ENCODE measurements at places on chromosomes 2 and 18. TPM values are rescaled to one million over a fixed set of nuclear protein-coding genes. Genes with fewer than 3 reads are reported as not detected.
A peak's percentile ranks its signal among the peaks of the same experiment; 100 is the strongest.

Gene MPHOSPH10
- 33.3 TPM for total RNA-seq

Gene ITGB6
- total RNA-seq = 0.21 TPM

Gene ABCB11
- not detected for total RNA-seq

Gene OSBPL6
- 5.2 TPM for total RNA-seq

Gene YES1
- 44.3 TPM for total RNA-seq

Gene PLA2R1
- total RNA-seq = 5.8 TPM

Gene ADRA2B
- total RNA-seq = not detected

Gene HK2
- total RNA-seq = 28.5 TPM

Gene INHBB
- total RNA-seq = 0.47 TPM

GRCh38 chr2:190695739-190696138 is 46.9 kb downstream of the NAB1 start:
- no peak for DNase-seq

DNA sequence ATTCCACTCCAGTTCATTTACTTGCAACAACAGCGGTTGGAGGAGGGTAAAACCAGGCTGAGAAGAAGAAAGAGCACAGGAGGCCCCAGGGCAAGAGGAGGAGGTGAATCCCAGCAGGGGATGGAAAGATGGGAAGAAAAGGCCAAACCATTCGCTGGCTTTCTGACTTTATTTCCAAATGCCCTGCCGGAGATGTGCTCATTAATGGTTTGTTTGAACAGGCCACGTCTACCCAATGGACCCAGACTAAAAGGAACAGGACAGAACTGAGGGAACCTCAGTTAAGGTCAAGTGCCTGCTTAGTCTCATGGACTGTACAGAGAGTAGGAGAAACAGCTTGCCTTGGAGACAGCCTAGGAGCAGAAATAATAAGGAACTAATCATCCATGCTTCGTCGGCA is 121.6 kb upstream of the NDUFV2 start:
- no peak for DNase-seq

DNA sequence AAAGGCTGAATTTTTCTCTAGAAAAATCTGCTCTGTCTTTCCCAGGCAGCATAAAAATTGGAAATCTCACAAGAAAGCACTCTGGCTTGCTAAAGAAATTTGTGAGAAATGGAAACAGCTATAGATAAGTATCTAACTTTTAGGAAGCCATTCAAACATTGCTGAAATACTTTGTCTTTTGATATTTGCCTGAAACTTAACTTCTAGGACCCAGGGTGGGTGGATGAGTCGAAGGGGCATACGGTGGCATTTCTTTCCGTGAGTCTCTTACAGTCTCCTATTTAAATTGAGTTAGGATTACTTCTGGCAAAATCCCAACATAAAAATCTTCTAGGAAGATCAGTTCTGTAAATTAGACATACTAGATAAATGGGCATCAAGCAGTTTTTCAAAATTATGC is 532 bp upstream of the COL3A1 start:
- no peak for DNase-seq

DNA sequence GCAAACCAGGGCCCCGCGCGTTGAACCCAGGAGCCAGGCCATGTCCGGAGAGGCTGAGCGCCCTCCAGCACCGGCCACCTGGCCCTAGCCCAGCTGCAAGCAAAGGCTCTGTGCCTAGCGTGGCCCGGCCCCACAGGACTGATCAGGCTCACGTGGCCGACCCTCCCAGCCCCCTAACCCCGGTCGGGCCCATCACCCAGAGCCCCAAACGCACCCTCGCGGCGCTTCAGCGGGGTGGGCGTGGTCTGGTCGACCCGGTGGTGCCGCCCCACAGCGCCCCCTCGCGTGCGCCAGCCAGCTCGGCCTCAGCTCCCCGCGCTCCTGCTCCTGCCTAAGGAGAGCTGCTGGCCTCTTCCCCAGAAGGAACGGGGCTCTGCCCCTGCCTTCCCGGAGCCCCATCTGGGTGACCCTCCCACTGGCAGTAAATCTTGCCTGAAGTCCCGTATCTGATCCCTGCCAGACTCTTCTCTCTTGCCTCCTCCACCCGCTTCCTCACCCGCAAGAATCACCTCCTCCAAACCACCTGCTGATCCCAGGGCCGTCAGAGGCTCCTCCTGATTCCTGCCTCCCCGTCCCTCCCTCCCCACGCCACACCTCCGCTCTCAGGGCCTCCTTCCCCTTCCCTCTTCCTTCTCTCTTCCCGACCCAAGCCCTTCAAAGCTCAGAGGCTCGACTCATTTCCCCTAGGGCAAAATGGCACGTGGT is 12.3 kb upstream of the TEX51 start:
- peak; percentile 20 for DNase-seq

DNA sequence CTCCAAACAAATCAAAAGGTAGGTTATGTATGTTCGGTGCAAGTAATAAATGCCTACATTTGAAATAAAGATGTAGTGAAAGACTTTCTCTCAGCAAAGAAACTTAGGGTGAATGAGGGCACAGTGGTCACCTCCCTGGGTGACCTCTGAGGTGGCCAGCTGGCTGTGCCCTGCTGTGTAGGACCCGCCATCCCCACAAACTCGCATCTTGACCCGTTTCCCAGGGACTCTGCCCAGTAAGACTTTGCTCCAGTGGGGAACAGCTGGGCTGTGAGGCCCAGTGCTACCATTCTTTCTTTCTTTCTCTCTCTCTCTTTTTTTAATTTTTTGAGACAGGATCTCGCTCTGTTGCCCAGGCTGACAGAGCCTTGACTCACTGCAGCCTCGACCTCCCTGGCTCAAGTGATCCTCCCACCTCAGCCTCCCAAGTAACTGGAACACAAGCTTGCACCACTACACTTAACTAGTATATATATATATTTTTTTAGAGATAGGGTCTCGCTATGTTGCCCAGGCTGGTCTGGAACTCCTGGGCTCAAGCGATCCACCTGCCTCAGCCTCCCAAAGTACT is 8.2 kb upstream of the GAREM2 start:
- DNase-seq = no peak

DNA sequence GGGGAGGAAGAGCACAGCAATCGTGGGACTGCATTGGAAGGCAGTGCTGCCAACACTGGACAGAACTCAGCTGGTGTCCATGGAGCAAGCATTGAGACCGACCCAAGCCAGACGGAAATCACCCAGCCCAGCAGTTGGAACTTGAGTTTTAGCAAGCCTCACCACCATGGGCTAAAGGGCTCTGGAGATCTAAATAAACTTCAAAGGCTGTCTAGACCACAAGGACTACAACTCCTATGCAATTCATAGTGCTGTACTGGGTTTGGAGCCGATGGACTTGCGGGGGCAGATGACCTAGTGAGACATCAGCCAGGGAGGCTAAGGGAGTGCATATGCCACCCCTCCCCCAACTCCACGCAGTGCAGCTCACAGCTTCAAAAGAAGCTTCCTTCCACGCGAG is 243.6 kb upstream of the SLC39A10 start:
- no peak for DNase-seq

DNA sequence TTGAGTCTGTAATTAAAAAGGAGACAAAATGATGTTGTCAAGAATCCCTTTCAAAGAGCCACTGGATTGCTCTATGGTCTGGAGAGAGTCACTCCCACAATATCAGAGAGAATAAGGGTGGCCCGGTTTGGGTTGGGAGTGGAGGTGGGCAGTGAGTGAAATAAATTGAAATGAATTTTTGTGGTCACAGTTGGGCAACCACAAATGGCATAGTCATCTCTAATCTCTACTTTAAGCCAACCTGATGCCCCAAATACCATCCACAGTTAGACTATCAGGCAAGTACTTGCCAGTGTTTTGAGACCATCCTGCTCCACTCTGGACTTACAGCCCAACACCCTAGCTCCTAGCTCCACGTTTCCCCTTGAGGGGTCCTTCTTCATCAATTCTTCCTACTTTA is 559.7 kb downstream of the BCL11A start:
- no peak for DNase-seq

DNA sequence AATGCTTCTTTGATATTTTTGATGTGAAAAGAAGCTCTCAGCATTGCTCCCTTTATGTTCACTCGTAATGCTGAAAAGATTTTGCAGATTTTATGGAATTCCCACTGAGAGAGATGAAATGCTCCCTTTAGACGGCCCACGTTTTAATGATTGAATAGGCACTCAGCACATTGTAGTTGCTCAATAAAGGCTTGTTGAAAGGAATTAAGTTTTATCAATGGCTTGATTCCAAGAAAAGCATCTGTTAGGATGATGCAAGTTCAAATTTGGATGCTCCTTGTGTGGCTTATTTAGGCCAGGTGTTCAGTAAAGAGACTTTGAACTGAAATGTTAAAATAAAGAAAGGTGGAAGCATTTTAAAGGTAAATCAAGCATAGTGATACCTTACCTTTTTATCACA is 725.1 kb downstream of the EPHA4 start:
- no peak for DNase-seq

- DNase-seq = no peak
Measured at GRCh38 chr2:49270091-49270490, 115.8 kb upstream of the FSHR start.

DNA sequence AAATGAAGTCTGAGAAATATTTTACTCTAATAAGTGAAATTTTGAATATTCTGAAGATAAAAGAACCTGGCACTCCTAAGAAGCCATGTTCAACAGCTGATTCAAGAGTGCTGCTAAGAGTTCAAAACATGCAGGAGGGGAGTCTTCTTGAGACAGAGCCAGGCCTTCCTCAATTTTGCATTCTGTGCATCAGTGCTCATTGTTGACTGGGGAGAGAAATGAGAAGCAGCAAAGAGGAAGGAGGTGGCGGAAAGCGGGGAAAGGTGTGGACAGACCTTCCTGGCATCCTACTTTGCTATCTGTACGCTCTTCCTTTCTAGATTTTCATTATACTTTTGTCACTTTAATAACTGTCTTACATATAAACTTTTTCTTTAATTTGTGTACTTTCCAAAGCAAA is 29.7 kb upstream of the TXNDC2 start:
- no peak for DNase-seq

DNA sequence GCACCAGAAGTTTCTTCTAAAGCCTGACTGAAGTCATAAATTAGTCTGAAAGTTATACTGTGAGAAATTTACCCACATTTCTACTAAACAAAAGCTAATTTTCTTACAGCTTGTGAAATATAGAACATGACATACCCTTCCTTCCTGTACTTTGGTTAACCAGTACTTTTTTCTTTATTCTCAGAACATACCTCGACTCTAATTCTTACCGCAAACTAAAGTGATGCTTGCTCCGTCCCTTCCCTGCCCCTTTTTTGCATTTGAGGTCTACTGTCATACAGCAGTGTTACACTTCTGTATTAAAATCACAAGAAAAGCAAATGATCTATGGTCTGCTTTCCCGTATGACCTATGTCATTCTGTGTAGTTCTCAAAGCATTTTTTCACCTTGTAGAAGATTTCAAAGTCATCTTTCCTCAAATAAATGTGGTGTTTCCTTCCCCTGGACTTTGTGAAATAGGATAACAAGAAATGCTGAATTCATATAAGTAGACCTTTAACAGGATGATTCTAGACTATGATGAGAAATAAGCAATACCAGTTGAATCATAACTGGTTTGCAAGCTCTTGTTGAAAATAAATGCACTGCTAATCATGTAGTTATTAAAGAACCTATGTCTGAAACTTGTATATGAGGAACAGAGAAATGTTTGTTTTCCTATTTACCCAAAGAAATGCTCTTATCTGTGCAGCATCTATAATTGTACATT is 30.4 kb downstream of the CYTIP start:
- DNase-seq = no peak

DNA sequence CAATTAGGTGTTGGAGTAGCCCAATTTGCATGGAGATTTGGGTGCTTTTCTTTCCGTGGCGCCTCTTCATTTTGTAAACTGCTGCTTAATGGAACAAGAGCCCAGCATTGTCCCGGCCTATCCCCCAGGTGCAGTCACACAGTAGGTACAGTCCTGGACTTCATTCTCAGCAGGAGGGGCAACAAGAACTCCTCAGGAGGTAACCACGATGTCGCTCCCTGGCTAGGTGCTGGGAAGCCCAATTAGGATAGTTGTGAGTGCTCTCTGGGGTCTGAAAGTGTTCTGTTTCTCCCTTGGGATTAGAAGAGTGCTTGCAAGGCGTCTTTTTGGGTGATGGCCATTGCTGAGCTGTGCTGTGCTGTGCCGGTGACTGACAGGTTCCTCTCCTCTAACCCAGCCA is 53.8 kb downstream of the CABLES1 start:
- no peak for DNase-seq

DNA sequence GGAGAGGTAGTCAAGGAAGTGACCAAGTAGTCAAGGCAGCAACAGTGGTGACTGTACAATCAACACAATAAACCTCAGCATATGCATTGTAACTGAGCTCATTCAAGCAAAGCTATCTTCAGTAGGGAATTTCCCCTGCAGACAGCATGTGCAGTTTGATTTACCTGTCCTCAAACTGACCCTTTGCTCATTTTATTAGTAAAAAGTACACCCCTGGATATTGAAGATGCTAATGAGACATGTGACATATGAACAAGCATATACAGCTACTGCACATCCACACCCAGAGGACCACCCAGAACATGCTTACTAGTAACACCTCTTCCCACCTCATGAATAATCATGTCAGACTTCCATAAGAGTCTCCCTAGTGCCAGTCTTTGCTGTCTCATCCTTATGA is 15.4 kb downstream of the C2orf81 start:
- no peak for DNase-seq

DNA sequence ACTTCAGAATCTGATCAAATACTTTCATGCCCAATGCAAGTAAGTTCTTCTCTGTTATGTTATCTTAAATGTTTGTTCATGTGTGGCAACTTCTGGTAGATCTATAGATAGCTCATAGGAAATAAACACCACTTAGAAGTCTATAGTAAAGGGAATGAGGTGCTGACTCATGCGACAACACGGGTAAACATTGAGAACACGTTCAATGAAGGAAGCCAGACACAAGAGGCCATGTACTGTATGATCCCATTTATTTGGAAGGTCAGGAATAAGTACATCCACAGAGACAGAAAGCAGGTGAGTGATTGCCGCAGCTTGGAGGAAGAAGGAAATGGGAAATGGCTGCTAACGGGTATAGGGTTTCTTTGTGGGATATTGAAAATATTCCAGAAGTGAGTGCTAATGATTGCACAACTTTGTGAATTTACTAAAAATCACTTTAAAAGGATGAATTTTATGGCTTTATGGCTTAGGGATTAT is 95.4 kb downstream of the ITGB1BP1 start:
- no peak for DNase-seq

GRCh38 chr2:1581965-1582625 is 162.2 kb downstream of the PXDN start:
- DNase-seq = no peak

- no peak for DNase-seq
Measured at GRCh38 chr2:1484131-1484884, 71.0 kb downstream of the TPO start.

- no peak for DNase-seq
Measured at GRCh38 chr2:217735899-217736298, 266.9 kb downstream of the TNS1 start.

DNA sequence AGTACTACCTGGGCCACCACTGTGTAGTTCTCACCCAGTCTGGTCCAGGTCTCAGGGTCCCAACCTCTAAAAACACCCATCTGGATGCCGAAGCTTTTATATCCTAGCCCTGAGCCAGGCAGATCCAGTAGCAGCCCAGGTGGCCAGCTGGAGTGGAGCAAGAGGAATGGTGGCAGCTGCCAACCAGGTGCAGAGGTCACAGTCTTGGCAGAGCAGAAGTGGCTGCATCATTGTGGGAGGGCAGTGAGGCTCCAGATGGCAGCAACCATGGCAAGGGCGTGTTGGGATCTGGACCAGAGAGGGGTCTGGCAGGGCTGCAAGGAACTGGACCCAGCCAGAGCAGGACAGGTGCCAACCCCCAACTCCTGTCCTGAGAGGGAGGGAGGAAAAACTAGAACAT is 72.2 kb upstream of the AGAP1 start:
- DNase-seq = no peak
